Fibroblast of the aortic adventitia (primary cell): ENCODE measurements at places on chromosomes 4 and X.

- no peak for DNase-seq
These were observed 11.8 kb downstream of the RASL11B start for GRCh38 chr4:52873861-52874343.

GRCh38 chr4:140523370-140523856 lies 555 bp upstream of the ELMOD2 start:
- no peak for DNase-seq

GRCh38 chrX:39750848-39751247 lies 346.9 kb downstream of the BCOR start:
- DNase-seq, result no peak

DNA sequence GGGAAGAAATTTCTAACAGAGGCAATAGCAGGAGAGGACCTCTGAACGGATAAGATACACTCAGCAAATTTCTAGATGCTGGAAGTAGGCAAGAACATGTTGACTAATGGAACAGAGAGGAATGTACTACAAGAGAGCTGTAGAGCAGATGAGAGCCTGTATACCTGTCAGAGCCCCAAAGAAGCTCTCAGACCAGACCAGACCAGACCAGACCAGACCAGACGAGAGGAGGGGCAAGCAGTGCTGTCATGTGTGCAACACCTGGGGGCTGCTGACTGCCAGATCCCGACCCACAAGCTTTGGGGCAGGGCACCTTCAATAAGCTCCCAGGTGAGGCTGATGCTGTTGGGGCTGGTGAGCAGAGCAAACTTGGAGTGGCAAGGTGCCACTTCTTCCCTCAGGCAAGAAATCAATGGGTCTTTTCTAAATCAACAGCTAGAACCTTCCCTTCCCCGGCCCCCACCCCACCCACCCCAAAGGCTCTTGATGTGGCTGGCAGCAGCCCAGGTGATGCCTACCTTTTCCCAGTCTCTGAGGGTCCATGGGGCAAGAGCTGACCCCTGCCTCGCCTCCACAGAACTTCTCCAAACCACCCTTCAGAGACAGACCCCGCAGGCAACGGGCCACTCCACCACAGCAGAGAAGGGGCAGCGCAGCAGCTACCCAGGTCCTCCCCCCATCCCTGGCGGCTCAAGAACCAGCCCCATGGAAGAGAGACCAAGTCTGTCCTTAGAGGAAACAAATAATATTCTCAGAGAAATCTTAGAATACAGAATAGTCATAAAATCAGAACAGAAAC lies 32.7 kb downstream of the MECP2 start:
- no peak for DNase-seq

DNA sequence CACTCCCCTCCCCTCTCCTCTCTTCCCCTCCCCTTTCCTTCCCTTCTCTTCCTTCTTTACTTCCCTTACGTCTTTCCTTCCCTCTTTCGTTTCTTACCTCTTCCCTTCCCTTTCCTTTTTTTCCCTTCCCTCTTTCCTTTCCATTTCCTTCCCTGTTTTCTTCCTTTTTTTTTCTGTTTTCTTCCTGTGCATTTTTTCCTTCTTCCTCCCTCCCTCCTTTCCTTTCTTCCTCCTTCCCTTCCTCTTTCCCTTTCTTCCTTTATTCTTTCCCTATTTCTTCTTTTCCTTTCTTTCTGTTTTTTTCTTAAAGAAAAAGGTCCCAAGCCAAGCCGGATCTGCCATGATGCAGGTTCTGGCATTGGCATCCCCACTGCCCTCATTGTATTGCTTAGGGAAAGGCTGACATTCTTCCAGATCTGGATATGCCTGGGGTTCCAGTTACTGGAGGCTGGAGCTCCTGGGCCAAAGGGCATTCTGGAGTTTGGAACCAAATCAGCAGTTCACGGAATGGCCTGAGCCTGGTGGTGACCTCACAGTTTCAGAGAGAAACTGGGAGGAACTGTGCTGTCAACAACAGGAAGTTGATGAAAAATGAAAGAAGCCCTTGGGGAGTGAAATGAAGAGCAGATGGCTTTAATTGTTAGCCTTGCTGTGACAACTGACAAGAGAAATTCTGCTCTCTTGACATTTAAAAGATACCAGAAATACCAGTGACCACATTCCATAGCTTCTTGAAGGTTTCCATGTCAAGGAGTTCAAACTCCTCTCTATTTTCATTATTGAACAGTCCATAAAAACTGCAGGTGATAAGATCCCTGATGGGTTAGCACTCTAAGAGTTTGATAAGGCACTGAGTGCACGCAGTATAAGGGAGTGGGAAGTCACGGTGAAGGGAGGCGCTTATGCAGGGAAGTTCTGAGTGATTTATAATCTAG lies 622.1 kb downstream of the SPRY1 start:
- peak; percentile 81 for DNase-seq

- DNase-seq, result peak; percentile 91
These were observed 70.9 kb upstream of the CBR4 start for GRCh38 chr4:169080981-169081380.

- no peak for DNase-seq
These were observed 31.6 kb downstream of the CTBP1 start for GRCh38 chr4:1217366-1217765.

GRCh38 chr4:88820698-88821415 lies 123.2 kb upstream of the NAP1L5 start:
- DNase-seq, result no peak

DNA sequence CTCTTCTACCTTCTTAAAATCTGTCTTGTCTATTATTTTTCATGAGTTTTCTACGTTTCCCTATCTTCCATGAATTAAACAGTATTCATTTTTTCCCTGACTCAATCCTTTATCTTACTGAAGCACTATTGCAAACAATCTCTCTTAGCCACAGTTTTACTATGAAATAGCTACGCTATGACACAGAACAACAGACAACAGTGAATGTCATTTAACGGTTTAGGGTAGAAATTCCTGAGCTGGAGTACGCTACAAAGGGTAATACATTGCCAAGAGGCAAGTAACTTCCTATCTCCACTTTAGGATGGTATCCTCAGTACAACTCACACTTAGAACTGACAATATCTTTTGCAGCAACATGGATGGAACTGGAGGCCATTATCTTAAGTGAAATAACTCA lies 552.6 kb downstream of the INPP4B start:
- DNase-seq, result peak; percentile 61

DNA sequence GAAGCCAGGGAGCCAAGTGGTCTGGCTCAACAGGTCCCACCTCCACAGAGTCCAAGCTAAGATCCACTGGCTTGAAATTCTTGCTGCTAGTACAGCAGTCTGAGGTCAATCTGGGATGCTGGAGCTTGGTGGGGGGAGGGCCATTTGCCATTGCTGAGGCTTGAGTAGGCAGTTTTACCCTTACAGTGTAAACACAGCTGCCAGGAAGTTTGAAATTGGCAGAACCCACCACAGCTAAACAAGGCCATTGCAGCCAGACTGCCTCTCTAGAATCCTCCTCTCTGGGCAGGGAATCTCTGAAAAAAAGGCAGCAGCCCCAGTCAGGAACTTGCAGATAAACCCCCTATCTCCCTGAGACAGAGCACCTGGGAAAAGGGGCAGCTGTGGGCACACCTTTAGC lies 84.9 kb downstream of the EDA2R start:
- DNase-seq, result no peak

DNA sequence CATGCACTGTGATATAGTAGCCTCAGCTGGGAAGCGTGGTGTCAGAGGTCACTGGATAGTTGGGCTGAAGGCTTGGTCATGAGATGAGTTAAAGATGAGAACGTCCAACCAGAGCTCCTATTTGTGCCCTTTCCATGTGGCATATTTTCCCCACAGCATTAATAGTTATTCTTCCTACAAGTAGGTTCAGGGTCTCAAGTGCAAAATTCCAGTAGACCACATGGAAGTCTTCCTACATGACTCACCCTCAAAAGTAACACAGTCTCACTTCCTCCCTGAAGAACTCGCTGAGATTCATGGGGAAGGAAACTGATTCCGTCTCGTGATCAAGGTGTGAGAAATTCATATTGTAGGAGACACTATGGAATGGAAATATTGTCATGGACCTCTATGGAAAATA lies 1212.5 kb upstream of the PRKX start:
- DNase-seq, result no peak

- DNase-seq, result peak; percentile 72
These were observed 48.0 kb downstream of the SLC25A5 start for GRCh38 chrX:119516157-119516702.

- DNase-seq, result no peak
These were observed 82.4 kb upstream of the LRPAP1 start for GRCh38 chr4:3614731-3614980.

- peak; percentile 46 for DNase-seq
These were observed 298.9 kb downstream of the PDGFC start for GRCh38 chr4:156672492-156673305.

DNA sequence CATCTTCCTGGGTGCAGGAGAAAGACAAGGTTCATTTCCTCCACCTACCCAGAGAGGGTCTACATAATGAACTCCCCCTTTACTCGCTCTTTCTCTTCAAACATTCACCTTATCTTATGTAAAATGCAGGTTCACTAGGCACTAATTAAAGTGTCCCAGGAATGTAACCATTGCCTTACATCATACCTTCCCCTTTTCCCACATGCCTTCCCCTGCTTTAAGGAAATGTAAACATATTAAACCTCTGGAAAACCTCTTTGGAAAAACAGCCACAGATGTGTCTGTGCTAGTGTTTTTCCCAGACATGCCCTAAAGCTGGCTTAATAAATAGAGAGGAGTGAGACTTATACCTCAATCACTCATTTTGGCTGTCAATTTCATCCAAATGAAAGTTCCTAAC lies 15.8 kb downstream of the TBC1D9 start:
- DNase-seq, result no peak

- DNase-seq, result no peak
These were observed 131.5 kb downstream of the NR3C2 start for GRCh38 chr4:148310756-148311155.
